ENCODE measurements at places on chromosomes 6 and 20.

GRCh38 chr20:39278230-39278788 lies 316.2 kb downstream of the DHX35 start:
- DNase-seq, result no peak

DNA sequence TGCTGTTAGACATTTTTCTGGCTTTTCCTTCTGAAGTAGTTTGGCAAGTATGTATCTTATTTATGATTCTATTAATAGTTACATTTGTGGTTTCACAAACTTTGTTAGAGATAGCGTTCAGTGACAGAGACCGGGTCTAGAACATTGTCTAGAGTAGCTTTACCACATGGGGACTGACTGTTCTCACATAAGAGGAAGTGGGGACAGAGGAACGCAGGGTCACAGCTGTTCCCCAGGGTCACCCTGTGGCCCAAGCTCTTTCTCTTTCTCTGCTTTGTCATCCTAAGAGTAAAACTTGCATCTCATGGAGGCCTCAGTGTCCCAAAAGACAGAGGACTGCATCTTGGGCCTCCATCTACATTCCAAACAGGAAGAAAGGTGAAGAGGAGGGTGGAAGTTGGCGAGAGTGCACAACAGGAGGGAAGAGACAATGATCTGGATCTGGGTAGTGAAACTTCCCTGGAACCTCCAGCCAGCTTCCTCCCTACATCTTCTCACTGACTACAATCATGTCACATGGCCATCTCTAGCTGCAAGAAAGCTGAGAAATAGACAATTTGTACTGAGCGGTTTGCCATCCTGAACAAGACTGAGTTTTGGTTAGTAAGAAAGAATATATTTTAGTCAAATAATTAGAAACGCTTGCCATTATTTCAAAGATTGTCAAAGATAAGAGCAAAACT lies 645.8 kb upstream of the ARID1B start:
- DNase-seq, result no peak

DNA sequence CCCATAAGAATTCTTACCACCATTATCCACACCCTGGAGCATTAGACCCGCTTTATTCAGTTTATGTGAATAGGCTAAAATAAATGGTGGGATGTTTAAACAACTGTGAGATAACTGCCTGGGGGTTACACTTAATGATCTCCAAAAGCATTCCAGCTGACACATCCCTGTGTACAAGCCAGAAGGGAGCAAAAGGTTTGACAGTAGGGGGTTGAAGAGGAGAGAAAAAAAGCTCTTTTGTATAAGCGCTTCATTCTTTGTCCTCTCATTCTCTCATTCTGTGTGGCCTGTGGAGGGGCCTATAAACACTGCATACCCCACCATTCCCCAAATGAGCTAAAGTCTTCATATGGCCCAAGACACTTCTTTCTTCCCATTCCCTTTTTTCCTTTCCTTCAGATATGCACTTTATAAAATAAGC lies 30.8 kb upstream of the COL21A1 start:
- peak; percentile 81 for DNase-seq

DNA sequence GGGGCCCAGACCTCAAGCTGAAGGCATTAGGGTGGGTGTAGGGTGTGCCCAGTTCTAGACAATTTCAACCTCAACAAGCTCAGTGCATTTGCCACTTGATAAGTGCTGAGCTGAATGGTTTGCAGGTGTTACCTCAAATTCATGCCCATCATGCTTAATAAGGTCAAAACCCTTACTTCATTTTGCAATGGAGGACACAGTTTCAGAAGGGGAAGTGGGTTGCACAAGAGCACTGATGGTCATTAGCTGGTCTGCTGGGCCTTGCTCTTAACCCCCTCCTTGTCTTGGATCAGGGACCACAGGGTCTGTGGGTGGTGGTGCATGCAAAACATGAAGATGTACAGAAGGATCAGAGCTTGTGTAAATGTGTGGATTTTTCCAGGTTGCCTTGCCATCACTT lies 71.0 kb upstream of the SIRPA start:
- no peak for DNase-seq

GRCh38 chr6:134482593-134483270 lies 164.8 kb upstream of the SGK1 start:
- DNase-seq, result no peak

DNA sequence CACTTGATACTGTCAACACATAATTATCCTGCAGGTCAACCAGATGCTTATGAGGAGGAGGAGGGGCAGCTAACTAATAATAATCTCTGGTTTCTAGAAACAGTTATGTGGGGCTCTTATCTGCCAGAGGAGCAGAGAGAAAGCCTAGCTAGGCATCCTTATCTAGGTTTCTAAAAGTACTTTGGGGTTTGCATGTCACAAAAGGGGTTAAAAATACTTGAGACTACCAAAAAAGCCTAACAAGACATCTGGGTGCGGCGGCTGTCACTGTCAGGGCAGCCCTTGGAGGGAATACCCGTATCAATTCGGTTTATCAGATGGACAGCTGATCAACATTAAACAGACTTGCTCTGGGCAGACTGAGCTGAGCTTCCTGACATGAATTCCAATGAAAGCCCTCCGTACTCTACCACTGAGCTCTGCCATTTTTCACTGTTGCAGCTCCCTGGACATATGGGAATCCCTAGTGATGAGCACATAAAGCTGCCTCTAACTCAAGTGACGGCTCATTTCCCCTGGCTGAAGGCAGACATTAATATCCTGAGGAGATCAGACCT lies 166.6 kb downstream of the PDSS2 start:
- DNase-seq, result no peak

DNA sequence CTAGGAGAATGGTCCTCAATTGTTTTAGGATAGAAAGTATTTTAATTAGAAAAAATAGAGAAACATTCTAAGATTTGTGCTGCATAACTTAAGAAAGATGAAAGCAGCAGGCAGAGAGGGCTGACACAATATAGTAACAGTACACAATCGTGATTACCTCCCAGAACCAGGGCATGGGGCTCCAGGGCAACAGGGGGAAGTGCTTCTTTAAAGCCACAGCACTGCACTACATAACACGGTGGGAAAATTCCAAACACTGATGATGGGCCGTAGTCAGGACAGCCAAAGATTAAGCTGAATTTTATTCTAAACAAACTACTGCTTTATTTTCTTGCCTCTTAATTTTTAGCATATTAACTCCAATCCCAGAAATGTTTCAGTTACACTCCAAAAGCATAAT lies 14.4 kb downstream of the EXOC2 start:
- DNase-seq, result no peak

DNA sequence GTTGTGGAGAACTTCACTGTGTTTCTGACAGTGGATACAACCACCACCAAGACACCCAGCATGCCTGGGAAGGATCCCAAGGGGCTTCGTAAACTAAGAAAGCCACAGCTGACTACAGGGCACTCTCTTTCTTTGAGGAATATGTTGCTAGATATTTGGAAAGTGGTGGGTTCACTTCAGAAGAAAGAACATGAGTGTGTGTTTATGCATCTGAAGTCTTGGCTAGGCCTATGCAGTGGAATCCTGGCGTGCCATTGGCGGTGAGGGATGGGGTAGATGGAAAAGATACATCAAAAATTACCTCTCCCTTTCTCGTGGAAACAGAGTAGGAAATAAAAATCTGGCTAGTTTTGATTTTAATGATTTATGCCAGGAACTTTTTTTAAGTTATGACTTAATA lies 187.7 kb downstream of the PDE7B start:
- no peak for DNase-seq

- DNase-seq, result no peak
Measured at GRCh38 chr6:160363016-160363996, 15.1 kb downstream of the SLC22A3 start.

GRCh38 chr6:40894962-40895799 lies 143.8 kb downstream of the UNC5CL start:
- peak; percentile 79 for DNase-seq

DNA sequence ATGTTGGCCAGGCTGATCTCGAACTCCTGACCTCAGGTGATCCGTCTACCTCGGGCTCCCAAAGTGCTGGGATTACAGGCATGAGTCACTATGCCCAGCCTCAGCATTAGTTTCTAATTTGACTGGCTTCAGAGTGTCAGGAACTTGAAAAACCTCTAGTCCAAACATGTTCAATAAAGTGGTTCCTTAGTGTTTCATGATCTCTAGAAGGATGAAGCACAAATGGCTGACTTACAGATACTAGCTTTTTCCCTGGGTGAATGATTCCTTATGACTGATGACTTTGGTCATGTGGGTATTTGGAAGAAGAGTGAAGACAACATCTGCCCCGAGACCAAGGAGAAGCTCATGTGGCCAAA lies 16.4 kb downstream of the GLYATL3 start:
- DNase-seq, result no peak

DNA sequence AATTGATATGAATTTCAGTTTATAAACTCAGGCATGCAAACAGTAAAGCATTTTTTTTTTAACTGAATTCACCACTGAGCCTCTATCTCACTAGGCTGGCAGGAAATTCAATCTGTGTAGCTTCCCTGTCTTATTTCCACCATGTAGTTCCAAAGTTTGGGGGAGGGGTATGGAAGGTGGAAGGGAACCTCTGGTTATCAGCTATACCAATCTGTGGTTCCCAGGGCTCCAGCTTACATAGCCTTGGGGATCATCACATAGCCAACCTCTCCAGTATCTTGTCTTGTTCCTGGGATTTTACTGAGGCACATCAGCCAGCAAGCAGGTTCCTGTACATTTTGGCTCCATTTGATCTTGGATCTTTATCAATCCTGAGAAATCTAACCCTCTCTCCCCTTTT lies 15.6 kb downstream of the RAD21L1 start:
- DNase-seq, result no peak

DNA sequence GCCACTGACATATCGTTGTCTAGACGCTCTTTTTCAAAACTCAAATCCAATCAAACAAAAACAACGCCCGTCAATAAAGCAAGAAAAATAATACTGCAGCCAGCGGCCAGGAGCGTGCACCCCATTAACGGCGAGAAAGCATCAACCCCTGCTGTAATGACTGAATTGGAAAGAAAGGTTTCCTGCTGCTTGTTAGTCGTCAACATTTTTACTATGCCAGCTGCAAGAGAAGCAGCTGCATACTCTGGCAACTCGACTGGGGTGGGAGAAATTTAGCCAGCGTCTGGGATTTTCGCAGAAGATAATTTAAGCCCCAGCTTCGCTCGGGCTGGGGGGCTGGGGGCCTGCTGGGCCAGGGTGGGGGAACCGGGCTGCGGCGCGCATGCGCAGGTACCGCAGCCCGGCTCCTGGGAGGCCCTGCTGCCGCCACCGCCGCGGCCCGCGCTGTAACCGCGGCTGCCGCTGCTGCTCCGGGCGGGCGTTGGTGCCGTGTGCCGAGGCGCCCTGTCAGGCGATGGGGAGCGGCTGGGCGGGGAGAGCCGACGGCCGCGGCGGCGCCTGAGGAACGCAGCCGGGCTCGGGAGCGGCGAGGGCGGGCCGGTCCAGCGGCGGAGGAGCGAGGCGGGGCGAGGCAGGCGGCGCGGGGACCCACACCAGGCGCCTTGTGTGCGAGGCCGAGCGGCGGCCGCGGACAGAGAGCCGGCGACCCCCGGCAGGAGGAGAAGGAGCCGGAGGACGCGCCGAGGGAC lies 732 bp upstream of the STXBP5 start:
- peak; percentile 88 for DNase-seq

DNA sequence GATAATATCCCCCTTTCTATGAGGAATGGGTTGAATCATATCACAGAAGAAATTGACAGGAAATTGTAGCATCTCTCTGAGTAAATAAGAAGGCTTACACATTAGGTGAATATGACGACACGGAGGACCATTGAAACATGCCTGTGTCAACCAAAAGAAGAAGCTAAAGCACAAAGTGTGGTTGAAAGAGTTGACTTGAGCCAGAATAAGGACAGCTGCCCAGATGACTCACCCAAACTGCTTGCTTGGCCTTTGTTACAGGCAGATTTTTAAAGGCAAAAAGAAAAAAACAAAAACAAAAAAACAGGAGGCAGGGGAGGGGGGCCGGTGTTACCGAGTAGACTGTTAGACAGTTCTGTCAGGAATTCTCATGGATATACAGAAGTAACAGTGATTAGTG lies 129.8 kb upstream of the EDN1 start:
- DNase-seq, result no peak

DNA sequence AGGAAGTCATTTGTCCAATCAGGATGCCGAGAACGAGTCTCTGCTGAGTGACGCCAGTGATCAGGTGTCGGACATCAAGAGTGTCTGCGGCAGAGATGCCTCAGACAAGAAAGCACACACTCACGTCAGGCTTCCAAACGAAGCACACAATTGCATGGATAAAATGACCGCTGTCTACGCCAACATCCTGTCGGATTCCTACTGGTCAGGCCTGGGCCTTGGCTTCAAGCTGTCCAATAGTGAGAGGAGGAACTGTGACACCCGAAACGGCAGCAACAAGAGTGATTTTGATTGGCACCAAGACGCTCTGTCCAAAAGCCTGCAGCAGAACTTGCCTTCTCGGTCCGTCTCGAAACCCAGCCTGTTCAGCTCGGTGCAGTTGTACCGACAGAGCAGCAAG lies 281.5 kb downstream of the TSHZ2 start:
- DNase-seq, result no peak

DNA sequence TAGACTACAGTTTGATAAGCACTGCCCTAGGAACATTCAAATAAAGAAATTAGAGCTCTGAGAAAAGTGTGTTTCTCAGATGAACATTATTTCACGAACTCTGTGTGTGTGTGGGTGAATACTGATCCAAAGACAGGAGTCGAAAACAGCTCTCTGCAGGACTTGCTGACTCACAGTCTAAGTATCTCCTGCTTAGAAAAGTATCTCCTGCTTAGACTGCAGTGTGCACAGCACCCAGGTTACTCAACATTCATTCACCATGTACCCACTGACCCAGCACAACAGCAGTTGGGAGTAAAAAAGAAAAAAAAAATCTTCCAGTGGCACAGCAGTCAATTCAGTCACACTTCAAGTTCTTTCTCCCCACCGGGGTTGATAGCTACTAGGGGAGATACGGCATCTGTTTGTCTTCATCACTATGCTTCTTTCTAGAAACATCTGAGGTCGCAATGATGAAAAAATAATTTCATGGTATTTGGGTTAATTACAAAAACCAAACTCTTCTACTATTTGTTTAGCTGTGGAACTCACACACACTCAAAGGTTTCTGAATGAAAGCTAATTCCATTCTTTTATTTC lies 48.0 kb downstream of the GCLC start:
- DNase-seq, result no peak

DNA sequence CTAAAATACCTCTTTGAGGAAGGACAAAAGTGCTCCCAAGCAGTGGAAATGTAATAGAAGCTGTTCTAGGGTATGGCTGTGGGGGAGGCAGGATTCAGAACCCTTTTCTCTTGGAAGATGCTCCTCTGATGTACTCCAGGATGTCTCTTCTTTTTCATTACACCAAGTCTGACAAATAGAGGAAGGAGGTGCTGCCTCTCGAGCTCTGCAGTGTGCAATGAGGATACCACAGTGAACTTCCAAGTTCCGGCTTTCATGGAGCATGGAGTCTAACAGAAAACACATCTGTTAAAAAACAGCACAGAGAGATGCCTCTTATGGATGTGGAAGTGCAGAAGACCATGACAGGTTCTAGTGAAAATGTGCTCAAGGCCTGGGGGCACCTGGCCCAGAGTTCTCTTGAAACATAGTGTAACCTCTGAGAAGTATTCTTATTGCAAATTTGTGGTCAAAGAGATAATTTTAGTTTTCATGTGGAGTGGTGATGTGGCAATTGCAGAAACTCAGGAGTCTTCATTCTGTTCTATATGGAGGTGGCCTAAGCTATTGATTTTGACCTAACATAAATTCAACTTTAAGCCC lies 362.0 kb upstream of the CITED2 start:
- no peak for DNase-seq

GRCh38 chr6:139355777-139356445 lies 18.5 kb downstream of the CITED2 start:
- DNase-seq, result no peak
